Stimulated activated CD4-positive, alpha-beta T cell treated with anti-CD3 and anti-CD28 coated beads, Interleukin-2, amount 100 ng/mL, for 48 hours (primary cell): ENCODE measurements at places on chromosomes 12 and 14.

- DNase-seq: no peak
Observed at GRCh38 chr12:52037248-52037861, 13.9 kb upstream of the NR4A1 start.

DNA sequence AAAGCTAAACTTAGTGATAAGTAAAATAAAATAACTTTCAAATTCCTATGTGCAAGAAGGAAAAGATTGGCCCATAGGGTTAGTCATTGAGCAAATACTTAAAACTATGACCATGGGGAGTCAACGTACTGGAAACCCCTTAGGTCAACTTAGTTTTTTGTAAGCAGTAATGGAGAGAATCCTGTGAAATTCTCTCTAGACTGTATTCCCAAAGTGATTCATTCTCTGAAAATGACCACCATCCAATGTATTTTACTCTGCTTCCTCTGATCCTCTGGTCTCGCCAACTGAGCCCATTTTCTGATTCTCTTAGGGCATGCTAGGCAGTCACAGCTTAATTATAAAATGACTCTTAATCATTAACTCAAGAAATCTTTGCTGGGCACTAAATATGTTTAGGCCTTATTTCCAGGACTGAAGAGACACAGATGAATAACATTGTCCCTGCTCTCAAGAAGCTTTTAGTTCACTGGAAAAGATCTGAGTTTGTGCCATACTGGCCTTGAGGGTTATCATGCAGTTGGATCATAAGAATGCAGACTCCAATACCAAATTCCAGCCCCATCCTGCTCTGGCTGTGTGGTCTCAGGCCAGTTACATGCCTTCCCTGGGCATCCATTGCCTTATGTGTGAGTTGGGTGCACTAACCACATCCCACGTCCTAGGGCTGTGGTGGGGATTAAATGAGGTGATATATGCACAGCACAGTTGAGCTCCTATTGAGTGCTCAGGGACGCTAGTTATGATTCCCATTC is 732.4 kb downstream of the AACS start:
- DNase-seq: no peak

- DNase-seq: no peak
Observed at GRCh38 chr12:8667270-8667669, 4.6 kb upstream of the MFAP5 start.

DNA sequence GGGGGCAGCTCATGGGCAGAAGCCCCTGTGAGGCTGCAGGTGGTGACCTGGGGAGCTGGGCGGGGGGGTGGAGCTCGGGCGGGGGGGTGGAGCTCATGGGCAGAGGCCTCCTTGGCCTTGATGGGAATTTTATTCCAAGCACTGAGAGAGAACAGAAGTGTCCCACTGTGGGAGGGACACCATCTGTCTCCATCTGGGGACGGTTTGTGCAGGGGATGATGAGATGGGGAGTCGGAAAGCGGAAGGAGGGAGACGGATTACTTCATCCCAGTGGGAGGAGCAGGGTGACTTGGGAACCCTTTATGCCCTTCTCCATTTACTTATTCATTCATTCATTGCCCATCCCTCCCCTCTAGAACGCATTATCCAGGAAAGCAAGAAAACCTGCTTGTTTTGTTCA is 304.7 kb downstream of the ADGRD1 start:
- no peak for DNase-seq

GRCh38 chr14:105058521-105059034 is 6.7 kb downstream of the GPR132 start:
- no peak for DNase-seq

GRCh38 chr12:126204326-126204725 is 1139.1 kb downstream of the AACS start:
- no peak for DNase-seq

DNA sequence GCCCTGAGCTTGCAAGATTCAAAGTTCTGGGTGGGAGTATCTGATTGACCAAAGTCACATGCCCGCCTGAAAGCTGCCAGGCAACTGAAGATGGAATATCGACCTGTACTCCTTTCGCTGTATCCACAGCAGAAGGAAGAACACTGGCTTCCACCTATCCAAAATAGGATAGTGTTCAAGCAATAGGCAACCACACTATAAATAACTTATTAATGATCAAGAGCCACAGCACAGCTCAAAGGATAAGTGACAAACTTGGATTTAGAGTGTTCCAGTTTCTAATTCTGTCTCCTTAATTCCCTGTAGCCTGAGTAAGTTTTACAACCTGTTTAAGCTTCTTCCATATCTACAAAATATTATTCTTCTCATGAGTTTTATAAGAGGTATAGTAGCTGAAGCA is 89.9 kb downstream of the TAOK3 start:
- no peak for DNase-seq

GRCh38 chr14:103688906-103689902 is 26.0 kb downstream of the XRCC3 start:
- DNase-seq: no peak

GRCh38 chr12:44154128-44154527 is 318.2 kb downstream of the TMEM117 start:
- DNase-seq: no peak

DNA sequence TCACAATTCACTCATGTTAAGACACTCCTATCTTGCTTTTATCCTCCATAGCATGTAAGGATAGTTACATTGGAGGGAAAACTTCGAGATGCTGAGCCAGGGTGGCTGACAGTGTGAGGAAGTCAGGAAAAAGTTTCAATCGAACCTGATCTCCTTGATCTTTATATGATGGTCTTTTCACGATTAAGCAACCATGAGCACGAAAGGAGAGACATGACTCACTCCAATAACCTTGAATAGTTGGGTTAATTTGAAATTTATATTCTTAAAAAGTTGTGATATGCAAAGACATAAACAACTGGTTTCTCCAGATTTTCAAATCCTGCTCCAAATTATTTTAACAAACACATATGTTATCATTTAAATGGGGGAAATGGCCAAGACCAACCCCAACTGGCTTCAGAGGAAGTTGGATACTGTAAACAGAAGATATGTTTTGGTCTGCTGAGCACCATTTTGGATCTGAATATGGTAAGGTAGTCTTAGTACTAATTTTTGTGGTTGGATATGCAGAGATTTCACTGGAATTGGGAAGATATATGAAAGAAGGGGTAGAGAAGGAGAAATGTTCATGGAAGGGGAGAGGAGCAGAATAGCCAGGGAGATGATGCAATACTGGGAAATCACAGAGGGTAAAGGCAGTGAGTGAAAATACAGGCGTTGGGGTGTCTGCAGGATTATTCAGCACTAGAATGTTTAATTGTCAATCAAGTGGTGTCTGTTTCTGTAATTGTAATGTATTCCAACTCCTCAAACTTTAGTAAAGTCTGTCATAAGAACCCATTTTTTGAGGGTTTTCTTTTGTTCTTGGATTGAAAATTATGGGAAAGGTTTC is 185.2 kb upstream of the SLC38A2 start:
- DNase-seq: no peak

DNA sequence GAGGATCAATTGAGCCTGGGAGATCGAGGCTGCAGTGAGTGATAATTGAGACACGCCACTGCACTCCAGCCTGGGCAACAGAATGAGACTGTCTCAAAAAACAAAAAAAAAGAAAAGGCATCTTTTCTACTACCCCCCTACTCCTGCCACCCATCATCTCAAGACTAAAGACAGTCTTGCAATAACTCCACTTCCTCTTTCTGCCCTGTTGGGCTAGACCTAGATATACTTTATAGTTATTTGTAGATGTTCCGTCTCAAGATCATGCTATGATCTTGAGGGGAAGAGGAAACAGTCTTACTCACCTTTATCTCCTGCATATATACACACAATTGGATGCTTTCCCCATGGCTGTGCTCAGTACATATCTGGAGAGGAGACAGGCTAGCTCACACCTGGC is 12.1 kb upstream of the ESPL1 start:
- DNase-seq: no peak

- no peak for DNase-seq
Observed at GRCh38 chr14:71355324-71356201, 448.3 kb downstream of the PCNX1 start.

- DNase-seq: no peak
Observed at GRCh38 chr12:71838676-71839075, 883 bp upstream of the TBC1D15 start.

GRCh38 chr12:95583933-95584332 is 32.7 kb upstream of the USP44 start:
- DNase-seq: no peak

DNA sequence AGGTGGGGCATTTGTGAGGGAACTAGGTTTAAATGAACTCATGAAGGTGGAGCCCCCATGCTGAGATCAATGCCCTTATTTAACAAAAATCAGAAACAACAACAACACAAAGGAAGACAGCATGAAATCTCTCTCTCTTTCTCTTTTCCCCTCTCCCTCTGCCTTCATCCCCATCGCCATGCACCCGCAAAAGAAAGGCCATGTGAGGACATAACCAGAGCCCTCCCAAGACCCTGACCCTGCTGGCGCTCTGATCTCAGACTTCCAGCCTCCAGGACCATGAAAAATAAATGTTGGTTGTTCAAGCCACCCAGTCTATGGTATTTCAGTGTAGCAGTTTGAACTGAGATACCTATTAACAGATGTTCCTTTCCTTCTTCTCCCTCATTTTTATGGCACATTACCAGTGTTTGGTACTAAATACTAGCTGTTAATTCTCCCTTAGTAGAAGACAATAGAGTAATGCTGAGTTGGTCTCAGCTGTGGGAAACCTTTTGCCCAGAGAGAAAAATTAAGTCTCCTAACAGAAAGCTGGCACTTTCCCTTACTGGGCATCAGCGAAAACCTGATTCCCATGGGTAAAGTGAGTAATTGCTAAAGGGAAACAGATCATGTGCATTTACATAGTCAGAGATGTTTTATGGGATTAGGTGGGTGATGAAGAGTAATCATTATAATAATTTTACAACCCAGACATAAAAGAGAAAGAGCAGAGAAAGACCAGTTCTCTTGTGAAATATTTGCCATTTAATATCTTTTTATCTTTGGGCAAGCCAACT is 264.0 kb upstream of the PLEKHG7 start:
- DNase-seq: no peak

DNA sequence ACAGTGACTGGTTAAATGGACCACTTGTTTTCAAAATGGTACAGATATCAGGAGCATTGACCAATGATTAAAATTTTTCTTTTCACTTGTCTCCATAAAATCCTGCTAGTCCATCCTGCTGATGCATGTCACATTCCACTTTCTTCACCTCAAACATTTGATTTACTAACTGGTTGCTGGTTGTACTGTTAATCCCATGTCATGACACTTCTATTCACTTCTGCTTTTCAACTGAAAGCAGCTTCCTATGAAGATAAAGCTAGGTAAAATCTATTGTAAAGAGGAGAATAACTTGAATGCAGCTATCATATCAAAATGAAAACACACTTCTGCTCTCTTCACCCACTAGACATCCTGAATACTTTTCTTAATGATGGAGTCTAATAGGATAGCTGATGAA is 149.6 kb upstream of the OTX2 start:
- no peak for DNase-seq

GRCh38 chr12:67803278-67803993 is 154.9 kb downstream of the DYRK2 start:
- DNase-seq: no peak

DNA sequence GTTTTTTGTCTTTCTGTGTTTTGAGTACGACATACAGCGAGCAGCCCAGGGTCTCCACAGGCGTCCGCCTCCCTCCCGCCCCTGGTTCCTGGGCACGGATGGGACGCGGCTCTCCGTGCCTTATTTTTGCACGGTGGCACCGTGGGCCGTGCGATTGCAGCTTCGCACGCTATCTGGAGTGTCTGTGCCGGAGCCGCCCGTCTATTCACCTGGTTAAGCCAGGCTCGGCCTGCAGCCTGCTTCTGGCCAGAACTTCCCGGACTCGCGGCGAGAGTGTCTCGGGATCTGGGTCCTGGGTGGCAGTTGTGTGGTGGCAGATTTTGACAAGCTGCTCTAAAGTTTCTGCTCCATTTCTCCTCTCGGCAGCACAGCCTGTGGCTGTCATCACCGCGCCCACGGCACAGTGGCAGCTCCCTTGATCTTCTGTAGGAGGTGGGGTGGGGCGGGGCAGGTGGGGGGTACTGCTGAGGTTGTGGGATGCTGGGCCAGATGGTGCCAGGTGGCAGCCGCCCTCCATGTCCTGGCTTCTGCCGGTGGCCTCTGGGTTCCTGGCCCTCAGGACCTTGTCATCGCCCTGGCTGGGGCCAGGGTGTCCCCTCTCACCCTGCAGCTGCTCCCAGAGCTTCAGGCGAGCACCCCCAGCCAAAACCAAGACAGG is 2.9 kb downstream of the MMP17 start:
- DNase-seq: no peak

- DNase-seq: no peak
Observed at GRCh38 chr12:2341051-2341751, 288.4 kb downstream of the CACNA1C start.

GRCh38 chr12:9327320-9327719 is 119.1 kb upstream of the PZP start:
- DNase-seq: no peak

GRCh38 chr12:78321696-78322095 is 491.0 kb downstream of the NAV3 start:
- no peak for DNase-seq

GRCh38 chr12:50186681-50187080 is 19.5 kb upstream of the CERS5 start:
- DNase-seq: no peak

- no peak for DNase-seq
Observed at GRCh38 chr14:38994731-38995130, 108.3 kb downstream of the SEC23A start.

DNA sequence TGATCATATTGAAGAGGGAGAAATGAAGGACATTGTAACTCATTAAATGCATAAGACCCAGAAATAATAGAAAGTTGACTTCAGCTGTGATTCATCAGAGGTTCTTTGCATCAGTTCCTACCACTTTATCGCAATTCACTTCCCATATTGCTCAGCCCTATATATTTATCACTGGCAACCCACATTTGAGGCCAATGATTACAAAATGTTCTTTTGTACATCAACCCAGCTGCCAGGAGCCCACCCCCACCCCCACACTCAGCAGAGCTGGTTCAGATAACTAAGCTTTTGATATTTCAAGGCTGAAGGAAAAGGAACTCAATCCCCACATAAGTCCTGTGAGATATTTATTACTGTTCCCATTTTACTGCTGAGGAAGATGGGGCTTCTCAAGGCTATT is 51.2 kb upstream of the TMPO start:
- DNase-seq: no peak

- no peak for DNase-seq
Observed at GRCh38 chr12:112961074-112961473, 17.2 kb upstream of the OAS2 start.

DNA sequence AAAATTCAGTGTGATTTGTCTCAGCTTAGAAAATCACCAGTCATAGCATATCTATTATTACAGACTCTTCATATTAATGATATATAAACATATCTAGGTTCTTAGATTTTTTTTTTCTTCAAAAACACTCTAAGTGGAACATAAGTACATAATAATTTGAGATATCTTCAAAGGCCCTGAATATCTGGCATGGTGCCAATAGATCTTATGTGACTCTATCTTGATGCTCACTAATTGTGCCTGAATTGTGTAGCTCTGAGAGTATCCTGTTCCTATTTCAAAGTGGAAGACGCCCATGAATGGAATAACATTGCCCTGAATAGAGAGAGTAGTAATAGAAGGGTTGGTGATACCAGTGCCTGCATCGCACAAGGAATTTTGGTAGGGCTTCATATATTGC is 1312.7 kb upstream of the USP15 start:
- DNase-seq: no peak

- no peak for DNase-seq
Observed at GRCh38 chr12:112166051-112167015, 41.0 kb downstream of the TRAFD1 start.
